ENCODE measurements at places on chromosomes 13 and 19.

DNA sequence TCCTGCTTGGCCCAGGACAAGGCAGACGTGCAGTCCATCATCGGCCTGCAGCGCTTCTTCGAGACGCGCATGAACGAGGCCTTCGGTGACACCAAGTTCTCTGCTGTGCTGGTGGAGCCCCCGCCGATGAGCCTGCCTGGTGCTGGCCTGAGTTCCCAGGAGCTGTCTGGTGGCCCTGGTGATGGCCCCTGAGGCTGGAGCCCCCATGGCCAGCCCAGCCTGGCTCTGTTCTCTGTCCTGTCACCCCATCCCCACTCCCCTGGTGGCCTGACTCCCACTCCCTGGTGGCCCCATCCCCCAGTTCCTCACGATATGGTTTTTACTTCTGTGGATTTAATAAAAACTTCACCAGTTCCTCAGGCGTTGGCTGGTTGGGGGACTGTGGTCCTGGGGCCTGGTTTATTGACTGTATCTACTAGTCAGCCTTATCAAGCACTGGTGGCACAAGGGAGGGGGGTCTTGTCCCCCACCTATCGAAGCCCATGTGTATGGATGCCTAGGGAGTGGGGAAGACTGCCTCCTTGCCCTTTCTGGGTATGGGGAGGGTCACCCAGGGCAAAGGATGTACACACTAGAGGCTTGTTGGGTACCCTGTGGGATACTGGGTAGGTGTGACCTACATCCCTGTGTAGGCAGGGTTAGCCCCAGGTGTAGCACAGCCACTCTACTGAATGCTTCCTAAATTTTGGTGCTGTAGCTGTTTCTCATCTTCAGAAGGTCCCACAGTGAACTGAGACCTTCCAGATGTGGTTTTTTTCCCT lies 4.4 kb downstream of the CHMP2A start:
- no peak for DNase-seq

- DNase-seq = no peak
Observed at GRCh38 chr19:16258440-16258903, 60.8 kb downstream of the AP1M1 start.

- no peak for DNase-seq
Observed at GRCh38 chr19:46488551-46488950, 7.1 kb downstream of the PNMA8B start.

DNA sequence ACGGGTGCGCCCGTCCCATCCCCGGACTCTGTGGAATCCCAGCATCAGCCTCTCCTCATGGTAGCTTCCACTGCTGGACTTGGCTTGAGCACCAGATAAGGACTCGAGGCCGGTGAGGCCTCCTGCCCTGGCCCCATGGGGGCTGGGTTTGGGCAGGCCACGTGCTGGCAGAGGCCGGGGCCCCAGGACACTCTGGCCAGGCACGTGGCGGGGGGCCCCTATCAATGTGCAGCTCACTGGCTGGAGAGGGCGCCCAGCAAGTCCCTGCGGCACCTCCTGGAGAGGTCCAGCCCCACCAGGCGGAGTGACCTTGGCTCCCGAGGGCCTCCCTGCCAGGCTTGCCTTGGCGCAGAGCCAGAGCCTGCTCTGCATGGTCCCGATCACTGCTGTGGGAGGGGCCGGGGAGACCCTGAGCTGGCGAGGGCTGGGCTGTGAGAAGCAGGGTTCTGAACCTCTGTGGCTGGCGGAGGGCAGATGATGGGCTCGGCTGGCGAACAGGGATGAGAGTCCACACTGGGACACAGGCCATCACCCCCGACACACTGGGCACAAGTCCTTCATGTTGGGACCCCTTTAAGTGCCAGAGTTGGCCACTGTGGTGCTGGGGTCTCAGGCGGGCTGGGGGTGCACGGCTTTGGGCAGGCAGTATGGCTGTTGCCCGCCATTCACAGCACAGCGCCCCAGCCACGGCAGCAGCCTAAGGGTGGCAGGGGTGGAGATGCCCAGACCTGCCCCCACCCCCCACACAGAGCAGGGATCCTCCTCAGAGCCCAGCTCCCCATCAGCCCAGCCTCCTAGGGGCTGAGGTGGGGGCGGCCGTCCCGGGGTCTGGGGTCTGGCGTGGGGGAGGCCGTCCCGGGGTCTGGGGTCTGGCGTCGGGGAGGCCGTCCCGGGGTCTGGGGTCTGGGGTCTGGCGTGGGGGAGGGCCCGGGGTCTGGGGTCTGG lies 19.1 kb downstream of the CEBPG start:
- DNase-seq = no peak
